ENCODE measurements at places on chromosomes 4 and X.

- no peak for DNase-seq
Measured at GRCh38 chr4:99855678-99856077, 38.5 kb downstream of the LAMTOR3 start.

GRCh38 chr4:124873361-124874171 is 161.0 kb upstream of the ANKRD50 start:
- DNase-seq = no peak

GRCh38 chrX:135516376-135516775 is 4.1 kb upstream of the INTS6L start:
- no peak for DNase-seq

GRCh38 chr4:151486168-151486567 is 77.2 kb downstream of the FHIP1A start:
- no peak for DNase-seq

- peak; percentile 21 for DNase-seq
Measured at GRCh38 chr4:26860922-26861433, 337 bp downstream of the STIM2 start.

DNA sequence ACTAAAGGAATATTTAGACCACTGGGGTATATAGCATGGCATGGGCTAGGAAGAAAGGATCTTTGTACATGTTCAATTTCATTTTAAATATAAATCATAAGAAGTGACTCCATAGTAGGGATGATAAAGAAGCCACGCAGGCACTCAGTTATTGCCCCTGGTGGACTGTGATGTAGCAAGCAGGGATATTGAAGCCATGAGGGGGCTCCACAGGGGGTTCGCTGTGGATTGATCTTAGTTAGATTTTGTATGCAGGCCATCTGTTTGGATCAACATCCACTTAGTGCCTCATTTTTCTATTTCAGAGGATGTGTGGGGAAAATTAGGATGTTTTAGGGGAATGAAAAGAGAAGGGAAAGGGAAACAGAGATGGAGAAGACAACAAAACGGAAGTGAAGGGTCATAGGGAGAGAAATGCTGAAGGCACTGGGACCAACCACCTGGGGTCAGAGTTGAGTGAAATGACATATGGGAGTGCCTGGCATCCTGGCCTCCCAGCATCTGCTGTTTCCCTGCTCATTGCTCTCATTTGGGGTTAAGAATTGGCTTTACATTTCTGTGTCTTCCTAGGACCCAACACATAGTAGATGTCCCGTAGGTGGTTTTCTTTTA is 11.2 kb upstream of the FREM3 start:
- DNase-seq = no peak

DNA sequence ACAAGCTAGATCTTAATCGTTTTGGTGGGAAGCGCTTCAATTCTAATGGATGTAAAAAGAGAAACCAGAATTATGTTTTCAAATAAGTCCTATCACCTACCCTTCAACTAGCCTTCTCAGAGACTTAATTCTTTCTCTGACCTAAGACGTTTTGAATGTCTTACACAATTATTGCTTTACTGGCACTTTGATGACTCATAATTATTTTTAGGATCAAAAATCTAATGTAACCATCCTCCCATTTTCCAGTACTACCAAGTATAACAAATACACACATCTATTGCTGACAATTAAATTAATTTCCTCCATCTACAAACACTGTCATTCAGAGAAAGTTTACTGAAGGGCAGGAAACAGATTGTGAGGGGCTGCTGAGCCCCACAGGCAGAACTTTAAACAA is 108.6 kb downstream of the PPP3CA start:
- DNase-seq = no peak

- no peak for DNase-seq
Measured at GRCh38 chr4:101162990-101163380, 184.3 kb downstream of the PPP3CA start.

GRCh38 chrX:7996414-7996813 is 69.2 kb upstream of the PNPLA4 start:
- DNase-seq = no peak

DNA sequence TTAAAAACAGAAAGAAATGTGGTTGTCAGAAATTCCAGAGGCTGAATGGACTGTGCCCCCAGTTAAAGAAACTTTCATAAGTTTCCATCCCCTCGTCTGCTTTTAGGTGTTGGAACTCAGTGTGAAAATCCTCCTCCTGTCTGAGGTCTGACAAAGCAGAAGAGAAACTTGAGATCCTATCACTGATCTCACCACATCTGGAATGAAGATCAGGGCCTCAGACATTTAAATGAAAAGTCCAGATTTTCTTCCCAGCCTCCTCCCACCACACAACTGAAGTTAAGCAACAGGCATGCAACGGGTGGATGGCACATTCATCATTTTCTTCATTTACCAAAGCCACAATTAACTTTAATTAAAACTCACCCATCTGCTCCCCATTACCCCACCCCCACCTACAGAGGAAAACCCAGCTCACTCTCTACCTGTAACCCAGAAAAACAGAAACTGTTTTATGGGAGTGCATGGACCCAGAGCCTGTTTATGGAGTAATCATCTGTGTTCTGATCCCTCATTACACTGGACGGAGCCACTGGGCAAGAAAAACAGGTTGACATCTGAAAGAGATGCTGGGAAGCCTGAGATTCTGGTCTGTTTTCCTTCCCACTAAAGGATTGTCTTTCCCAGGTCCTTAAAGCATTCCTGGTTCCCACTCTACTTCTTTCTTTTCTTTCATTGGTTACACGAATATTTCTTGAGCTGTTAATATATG is 58.1 kb upstream of the HOPX start:
- DNase-seq = no peak

DNA sequence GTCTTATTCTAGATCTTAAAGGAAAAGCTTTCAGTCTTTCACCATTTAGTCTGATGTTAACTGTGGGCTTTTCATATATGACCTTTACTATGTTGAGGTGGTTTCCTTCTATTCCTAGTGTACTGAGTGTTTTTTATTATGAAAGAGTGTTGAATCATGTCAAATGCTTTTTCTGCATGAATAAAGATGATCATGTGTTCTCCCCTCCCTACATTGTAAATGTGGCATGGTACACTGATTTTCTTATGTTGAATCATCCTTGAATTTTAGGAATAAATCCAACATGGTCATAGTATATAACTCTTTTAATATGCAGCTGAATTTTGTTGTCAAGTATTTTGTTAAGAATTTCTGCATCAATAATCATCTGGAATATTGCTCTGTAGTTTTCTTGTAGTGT is 4.3 kb downstream of the CLGN start:
- DNase-seq = no peak

DNA sequence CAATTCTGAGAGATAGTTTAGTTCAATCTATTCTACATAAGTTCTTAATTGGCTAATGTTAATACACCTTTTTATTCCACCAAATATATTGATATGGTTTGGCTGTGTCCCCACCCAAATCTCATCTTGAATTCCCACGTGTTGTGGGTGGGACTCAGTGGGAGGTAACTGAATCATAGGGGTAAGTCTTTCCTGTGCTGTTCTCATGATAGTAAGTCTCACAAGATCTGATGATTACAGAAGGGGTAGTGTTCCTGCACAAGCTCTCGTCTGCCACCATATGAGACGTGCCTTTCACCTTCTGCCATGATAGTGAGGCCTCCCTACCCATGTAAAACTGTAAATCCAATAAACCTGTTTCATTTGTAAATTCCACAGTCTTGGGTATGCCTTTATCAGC is 11.3 kb downstream of the PPA2 start:
- DNase-seq = no peak

DNA sequence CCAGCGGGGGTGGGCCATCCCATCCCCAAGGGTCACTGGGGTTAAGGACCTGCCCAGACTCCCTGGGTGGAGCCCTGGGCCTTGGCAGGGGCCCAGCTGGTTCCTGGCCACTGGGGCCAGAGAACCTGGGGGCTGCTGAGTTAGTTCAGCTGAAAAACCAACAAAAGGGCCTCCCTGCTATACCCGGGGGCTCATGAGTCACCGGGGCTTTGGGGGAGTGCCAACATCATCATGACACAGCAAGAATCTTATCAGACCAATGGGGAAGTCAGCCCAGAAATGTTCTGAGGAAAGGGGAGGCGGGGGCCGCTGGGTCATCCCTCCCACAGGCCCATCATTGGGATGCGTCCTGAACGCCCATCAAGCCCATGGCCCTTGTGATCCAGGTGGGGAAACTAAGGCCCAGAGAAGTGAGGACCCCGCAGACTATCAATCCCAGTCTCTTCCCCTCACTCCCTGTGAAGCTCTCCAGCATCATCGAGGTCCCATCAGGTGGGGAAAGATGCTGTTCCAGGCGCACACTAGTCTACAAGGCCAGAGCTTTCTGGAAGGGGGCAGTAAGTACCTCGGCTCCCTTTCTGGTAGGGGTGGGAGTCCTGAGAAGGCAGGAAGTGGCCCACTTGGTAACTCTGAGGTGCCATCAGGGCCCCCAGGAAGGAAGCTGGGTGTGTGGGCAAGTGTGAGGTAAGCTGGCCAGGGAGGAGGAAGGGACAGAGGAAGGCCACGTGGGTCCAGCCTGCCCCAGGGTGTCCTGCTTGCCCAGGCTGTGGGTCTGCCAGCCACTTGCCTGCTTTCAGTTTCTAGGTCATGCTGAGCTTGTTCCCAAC is 4.5 kb downstream of the G6PD start:
- DNase-seq = no peak

- DNase-seq = no peak
Measured at GRCh38 chr4:156322592-156322991, 368.9 kb upstream of the CTSO start.

DNA sequence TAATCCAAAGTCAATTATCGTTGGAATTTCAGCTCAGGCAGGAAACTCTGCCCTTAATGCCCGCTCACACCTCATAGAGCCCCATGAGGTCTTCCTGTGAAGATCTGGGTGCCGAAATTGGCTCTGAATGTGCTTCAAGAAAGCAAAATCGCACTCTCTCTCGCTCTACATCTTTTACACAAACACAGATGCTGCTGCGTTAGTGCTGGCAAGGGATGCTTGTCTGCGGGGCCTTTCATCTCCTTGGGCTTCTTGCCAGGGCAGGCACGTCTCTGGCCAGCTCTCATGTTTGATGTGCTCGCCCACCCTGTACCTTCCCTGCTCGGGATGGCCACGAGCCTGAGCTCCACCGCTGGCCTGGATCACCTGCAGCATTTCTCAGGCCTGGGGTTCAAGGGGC is 66.5 kb downstream of the CLCN4 start:
- no peak for DNase-seq

DNA sequence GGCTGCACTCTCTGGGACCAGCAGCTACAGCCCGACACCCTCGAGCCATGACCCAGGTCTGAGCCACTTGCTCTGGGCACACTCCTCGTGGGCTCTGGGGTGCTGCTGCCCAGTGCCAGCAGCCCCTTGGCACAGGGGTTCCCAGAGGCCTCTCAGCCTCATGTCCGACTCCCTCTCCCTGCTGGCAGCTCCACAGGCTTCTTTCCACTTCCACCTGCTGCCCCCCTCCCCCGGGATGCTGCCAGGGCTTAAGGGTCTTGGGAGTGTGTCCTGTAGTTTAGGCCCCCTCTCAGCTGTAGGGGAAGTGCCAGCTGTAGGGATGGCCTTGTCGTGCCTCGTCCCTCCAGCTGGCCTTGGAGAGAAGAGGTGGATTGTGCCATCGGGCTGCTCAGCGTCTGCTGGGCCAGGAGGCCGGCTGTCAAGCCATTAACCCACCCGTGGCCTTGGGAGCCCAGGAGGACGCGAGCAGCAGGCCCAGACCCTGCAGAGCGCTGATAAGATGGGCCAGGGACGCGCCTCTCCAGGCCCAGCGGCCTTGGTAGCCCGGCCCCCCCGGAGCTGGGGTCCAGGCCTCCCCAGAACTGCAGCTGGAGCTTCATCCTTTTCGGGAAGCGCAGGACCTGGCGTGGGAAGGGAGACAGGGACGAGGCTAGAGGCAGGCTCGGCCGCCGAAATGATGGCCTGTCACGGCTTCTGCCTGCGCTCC is 1.0 kb upstream of the USP27X start:
- DNase-seq = no peak

- no peak for DNase-seq
Measured at GRCh38 chr4:6402566-6403399, 69.6 kb downstream of the PPP2R2C start.

GRCh38 chr4:1011022-1011665 is at the start of gene FGFRL1:
TSS of gene FGFRL1 (plus strand) at chr4:1011626. CDS start at chr4:1012486, 860 bp downstream.
- DNase-seq = peak; percentile 91

GRCh38 chr4:158397781-158398180 is 123.9 kb upstream of the RXFP1 start:
- DNase-seq = no peak

DNA sequence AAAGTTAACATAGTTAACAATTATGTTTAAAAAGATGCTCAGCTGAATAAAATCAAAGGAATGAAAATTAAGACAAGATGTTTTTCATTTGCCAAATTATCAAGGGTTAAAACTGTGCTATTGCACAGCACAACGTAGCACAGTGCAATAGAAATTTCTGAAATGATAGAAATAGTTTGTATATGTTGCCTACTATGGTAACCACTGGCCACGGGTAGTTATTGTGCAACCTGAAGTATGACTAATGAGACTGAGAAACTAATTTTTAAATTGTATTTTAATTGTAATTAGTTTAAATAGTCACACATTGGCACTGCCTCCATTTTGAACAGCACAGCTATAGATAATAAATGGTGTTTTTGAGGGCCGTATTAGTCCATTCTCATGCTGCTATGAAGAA is 343.1 kb upstream of the FAM241A start:
- no peak for DNase-seq

- no peak for DNase-seq
Measured at GRCh38 chr4:89245459-89245858, 62.1 kb downstream of the GPRIN3 start.

- no peak for DNase-seq
Measured at GRCh38 chr4:6873291-6873690, 36.3 kb upstream of the TBC1D14 start.

- DNase-seq = no peak
Measured at GRCh38 chrX:1535241-1536041, 1.5 kb downstream of the P2RY8 start.
